ENCODE measurements at places on chromosomes 4 and X.

- DNase-seq: no peak
These were observed 191.8 kb upstream of the S100G start for GRCh38 chrX:16458208-16458607.

DNA sequence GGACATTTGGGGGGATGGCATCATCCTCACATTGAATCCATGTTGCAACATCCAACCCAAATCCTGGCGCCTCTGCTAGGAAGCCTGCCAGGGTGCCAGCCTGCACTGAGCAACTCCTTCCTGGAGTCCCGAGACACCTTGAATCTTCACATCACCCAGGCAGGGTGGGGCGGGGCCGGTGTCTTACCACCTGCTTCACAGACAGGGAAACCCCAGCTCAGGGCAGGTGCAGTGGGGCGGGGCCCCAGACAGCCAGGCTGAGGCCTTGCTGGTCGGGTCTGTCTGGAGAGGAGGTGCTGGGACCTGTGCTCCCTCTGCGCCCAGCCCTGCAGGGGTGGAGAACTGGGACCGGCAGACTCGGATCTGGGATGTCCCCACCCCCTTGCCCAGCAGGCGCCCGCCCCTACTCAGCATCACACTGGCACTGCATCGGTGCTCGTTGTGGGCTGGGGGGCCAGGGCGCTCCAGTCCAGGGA is 31.5 kb upstream of the HTRA3 start:
- no peak for DNase-seq

- no peak for DNase-seq
These were observed 15.4 kb downstream of the PLK4 start for GRCh38 chr4:127896069-127896468.

DNA sequence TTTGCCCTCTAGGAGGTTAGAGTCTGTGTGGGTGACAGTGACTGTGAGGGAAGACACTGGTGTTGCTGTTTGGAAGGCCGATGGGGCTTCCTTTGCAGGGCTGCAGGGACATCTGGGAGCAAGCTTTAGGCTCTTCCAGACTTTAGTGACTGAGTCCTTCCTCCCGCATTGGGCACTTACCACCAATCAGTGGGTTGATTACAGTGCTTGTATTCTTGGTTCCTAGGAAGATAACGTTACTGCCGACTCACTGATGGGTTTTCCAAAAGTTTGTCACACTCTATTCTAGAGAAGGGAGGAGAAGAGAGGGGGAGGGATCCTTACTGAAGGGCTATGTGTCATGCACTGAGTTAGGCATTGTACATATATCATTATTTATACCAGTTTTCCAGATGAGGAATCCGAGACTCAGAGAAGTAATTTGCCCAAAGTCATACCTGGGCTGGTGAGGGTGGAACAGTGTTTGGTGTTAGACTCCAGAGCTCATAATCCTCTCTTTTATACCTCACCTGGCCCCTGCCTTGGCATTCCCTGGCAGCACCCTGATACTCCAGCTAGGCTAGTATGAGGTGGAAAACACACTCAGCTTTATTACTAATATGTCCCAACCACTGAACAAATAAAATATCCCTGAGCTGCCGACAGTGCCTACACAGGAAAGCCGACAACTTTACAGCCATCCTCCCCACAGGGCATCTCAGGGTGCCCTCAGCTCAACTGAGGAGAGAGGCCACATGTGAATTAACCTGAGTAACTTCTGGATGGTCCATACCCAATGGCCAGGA is 3.8 kb downstream of the CHST7 start:
- no peak for DNase-seq

DNA sequence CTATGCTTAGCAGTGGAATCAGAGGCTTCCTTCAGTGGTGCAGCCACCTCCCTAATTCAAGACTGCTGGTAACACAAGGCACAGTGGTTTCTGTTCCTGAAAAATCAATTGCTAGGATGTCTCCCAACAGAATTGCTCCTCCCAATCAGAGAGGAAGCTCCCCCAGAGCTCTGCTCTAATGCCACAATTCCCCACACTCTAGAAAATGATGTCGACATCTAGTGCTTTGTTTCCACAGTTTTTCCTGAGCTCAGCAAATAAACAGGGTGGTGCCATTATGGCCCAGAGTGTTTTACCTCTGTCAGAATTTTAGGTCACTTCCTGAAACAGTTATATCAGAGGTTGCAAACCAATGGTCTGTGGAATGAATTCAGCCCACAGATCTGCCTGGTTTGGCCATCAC is 24.7 kb downstream of the TAB3 start:
- DNase-seq: no peak

- DNase-seq: no peak
These were observed 58.0 kb upstream of the UNC5C start for GRCh38 chr4:95606739-95607138.

- DNase-seq: no peak
These were observed 44.6 kb downstream of the GABRB1 start for GRCh38 chr4:47075919-47076318.

DNA sequence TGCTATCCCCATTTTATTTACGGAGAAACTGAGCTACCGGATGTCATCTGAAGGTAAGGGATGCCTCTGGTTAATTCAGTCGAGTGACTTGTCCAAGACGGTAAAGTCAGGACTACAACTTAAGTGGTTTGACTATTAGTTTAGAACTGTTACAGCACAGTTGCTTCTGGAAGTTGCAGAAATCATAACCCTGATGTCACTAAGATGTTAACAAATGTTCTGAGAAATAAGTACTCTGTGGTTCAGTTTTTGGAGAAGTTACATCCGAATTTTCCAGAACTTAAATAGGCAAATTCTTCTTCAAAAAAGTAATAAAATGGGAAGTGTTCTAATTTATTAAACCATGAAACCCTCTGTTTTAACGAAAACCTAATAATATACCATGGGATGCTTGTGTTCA is 3.1 kb downstream of the PPA2 start:
- DNase-seq: no peak

DNA sequence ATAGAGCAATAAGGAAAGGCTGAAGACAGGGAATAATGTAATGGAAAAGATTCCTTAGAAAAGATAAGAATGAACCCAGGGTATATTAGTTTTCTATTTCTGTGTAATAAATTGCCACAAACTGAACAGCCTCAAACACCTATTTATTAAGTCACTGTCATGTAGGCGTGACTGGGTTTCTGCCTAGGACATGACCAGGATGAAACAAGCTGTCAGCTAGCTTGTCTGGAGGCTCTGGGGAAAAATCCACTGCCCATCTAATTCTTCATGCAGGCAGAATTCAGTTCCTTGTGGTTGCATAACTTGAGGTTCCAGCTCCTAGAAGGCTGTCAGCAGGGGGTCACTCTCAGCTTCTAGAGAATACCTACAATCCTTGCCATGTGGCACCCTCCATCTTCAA is 277.7 kb downstream of the TMA16 start:
- no peak for DNase-seq

DNA sequence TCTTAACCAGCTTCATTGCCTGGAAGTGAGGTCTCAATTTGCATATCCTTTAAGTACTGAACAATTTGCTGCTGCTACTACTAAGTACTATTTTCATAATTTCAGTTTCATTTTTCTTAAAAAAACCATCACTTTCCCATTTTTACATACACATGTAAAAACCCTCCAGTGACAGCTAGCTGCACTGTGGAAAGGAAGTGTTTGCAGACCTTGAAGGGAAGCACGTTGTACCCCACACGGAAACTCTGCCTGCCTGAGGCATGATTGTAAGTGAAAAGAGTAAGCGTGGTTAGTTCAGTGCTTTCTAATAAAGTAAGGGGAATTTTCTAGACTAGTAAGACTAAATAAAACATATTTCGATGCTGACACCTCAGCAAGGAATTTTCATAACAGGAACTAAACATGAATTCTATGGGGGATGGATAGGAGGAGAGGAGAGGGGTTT is 103.6 kb downstream of the RAPGEF2 start:
- DNase-seq: peak; percentile 39

DNA sequence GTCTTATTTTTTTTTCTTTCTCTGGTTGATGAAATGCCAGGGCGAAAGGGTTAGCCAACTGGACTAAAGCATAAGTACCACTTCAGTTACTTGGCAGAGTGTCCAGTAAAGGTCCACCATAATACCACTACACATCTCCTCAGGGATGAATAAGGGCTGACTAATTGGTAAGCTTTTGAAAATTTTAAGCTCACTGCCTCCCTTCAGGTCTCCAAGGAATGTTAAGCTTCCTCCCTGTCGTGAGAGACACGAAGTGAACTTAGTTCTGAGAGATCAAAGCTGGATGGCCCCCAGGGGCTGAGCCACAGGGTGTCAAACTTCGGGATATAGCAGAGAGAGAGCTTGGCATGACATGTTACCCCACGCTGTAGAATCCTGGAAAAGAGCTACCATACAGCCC is 111.4 kb downstream of the VSIG4 start:
- no peak for DNase-seq

DNA sequence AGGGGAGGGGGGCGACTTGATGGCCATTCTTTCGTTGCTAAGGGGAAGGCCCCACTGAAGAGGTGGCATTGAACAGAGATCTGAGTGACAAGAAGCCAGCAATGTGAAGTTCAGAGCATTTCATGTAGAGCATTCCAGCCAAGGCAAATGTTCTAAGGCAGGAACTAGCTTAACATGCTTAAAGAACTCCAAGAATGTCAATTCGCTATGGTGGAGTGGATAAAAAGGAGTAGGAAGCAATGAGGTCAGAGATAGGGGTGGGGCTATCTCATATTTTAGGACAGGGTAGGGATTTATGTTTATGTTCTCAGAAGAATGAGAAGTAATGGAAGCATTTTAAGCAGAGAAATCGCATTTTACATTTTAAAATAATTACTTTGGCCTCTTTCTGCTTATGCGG is 130.9 kb downstream of the TTC29 start:
- no peak for DNase-seq

GRCh38 chrX:49884290-49884862 is 5.1 kb downstream of the USP27X start:
- DNase-seq: peak; percentile 55

- DNase-seq: peak; percentile 61
These were observed 160.2 kb upstream of the KLF3 start for GRCh38 chr4:38503689-38504395.

- DNase-seq: no peak
These were observed 163.0 kb downstream of the FAM13A start for GRCh38 chr4:88893961-88894360.

DNA sequence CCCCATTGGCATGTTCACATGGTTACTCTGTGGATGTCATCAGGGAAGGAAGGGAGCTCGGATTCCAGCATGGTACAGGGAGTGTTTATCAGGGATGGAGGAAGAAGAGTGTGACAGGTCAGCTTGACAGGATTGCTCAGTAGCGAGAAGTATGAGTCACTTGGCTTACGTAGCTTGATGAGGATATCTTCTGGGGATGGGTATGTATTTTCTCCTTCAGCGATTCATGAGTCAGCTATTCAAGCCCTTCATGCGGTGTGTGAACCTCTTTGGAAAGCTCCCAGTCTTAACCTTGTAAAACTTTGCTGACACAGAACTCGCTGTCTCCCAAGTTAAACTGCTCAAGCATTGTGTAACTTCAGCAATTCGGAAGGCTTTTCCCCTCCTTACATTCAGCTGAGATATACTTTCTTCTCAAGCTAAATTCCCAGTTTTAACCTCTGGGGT is 275.4 kb downstream of the ARHGAP10 start:
- no peak for DNase-seq

DNA sequence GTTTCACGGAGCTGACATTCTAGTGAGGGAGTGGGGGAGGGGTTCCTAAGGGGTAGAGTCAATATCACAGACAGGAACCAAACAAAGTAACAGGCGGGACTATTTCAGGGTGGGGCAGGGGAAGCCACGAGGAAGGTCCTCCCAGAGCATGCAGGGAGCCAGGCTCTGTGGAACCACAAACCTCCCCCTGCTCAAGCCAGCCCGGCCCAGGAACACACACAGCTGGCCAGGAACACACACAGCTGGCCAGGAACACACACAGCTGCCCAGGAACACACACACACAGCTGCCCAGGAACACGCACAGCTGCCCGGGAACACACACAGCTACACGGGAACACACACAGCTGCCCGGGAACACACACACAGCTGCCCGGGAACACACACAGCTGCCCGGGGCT is 24.8 kb downstream of the EVC2 start:
- DNase-seq: no peak

DNA sequence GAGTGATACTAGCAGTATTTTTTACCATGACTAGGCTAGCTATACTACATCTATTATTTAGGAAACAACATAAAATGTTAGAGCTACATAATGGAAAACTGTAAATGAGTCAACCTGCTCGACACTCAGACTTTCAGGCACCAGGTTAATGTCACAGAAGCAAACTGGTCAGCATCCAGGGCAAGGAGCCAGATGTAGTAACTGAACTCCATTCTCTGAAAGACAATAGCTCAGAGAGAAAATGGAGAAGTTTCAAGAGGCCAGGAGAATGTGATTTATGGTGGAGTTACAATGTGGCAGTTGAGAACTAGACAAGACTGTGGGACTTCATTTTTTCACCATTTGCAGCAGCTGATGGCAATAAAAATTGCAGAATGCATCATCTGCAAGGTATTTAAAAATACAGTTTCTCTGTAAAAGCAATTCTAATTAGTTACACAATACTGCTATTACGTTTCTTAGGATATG is 342.7 kb upstream of the PABPC4L start:
- DNase-seq: no peak

DNA sequence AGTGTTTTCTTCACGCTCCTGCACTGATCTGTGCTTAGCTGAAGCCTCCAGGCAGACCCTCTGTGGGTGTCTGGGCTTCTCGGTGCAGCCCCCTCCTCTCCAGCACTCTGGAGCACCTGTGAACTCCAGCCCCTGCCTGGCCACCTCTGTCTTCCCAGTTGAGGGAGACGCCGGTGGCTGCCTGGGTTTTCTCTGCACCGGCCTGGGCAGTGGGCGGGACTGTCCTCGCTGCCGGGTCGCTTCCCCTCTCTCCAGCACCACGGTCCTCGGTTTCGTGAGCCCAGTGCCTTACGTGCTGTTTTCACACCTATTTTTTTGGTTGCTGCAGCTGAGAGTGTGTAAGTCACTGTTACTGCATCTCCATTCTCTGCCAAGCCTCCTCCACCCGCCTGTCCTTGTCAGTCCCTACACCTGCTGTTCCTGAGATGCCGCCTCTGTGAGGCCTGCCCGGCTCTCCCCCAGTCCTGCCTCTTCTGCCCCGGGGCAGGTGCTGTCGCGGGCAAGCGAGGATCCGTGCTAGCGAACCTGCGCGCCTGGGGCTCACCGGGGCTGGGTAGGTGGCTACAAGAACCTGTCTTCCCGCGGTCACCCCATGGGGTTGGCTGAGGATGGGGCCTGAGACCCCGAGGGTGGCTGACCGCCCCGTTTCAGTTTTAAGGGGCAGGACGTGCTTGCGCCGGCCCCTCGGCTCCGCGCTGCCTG is 2.4 kb upstream of the FGFRL1 start:
- DNase-seq: no peak

DNA sequence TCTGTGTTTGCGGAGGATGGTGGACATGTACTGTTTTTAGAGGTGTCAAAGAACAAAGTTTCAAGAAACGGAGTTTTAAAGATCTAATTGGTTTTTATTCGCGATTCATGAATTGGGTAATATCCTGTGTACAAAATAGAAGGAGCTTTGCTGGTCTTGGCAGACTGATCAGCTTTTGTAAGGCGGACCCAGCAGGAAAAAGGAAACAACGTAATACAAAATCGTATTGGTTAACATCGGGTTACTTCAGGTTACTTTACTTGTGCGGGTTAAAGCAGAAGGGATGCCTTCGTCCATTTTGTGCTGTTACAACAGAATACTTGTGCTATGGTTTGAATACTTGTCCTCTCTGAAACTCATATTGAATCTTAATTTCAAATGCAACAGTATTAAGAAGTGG is 11.4 kb upstream of the NYX start:
- DNase-seq: no peak

GRCh38 chr4:76074993-76075600 is 588 bp downstream of the ART3 start:
- no peak for DNase-seq

- no peak for DNase-seq
These were observed 20.2 kb downstream of the CYP2U1 start for GRCh38 chr4:107951551-107951950.

- peak; percentile 6 for DNase-seq
These were observed 32.7 kb upstream of the MAGED1 start for GRCh38 chrX:51860679-51861078.

Data from GM13977 (cell line).